NCI-H1930 (cell line): ENCODE measurements at places on chromosomes 4 and X.

DNA sequence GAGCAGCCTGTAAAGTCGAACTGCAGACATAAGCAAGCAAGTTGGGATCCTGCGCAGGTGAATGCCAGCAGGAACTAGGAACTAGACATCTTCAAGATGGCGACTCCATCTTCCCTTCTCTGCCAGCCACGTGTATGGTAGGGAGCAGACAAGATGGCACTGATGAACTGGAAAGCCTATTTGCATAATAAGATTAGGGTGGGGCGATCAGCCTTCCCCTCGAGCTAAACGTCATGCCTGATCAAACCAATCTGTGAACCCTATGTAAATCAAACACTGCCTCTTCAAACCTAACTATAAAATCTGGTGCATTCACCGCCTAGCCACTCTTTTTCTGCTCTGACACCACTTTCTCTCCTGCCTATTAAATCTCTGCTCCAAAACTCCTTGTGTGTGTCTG lies 28.1 kb upstream of the LGI2 start:
- DNase-seq = no peak

- DNase-seq = no peak
Observed at GRCh38 chr4:173405840-173406606, 7.1 kb upstream of the SCRG1 start.

DNA sequence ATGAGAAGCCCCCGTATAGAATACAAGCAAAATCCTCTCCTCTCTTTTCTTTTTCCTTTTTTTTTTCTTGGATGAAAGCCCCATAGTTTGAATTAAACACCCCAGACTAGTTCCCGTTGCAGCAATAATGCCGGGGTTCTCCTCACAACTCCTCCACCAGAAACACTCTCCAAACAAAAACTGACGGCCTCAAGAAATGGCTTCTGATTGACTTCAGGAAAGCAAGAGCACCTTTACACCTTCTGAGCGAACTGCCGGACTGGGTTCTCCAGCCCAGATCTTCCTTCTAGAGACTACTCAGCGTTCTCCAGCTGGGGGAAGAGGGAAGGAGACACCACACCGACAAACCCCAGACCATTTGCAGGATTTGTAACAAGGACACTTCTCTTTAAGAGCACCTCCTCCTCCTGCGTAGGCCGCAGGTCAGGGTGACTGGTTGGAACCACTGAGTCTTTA lies 4.0 kb downstream of the HAND2 start:
- DNase-seq = no peak

GRCh38 chrX:4484266-4484665 lies 770.8 kb upstream of the PRKX start:
- no peak for DNase-seq

DNA sequence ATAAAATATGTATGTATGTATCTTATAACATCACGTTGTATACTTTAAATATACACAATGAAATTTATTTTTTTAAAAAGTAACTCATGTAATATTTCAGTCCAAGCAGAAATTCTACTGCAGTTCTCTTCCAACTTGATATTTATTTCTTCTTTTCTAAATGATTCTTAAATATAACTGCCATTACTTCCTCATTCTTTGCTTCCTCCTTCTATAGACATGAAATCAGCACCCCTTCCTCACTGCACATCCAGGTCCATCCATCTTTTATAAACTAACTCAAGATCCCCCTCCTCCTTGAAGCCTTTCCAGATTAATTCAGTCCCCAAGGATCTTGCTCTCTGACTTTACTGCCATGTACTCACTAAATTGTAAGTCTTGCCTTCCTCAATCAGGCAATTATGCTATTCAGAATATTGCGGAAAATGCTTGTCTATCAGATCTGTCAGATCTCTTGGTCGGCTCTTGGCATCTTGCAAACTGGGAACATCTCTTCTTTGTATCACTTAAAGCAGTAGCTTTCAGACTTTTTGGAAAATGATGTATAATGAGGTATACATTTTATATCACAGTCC lies 3.7 kb downstream of the GPRIN3 start:
- DNase-seq = no peak

- DNase-seq = no peak
Observed at GRCh38 chr4:73885574-73886267, 16.5 kb downstream of the CXCL1 start.

- no peak for DNase-seq
Observed at GRCh38 chr4:139943277-139943676, 210.7 kb downstream of the MAML3 start.

DNA sequence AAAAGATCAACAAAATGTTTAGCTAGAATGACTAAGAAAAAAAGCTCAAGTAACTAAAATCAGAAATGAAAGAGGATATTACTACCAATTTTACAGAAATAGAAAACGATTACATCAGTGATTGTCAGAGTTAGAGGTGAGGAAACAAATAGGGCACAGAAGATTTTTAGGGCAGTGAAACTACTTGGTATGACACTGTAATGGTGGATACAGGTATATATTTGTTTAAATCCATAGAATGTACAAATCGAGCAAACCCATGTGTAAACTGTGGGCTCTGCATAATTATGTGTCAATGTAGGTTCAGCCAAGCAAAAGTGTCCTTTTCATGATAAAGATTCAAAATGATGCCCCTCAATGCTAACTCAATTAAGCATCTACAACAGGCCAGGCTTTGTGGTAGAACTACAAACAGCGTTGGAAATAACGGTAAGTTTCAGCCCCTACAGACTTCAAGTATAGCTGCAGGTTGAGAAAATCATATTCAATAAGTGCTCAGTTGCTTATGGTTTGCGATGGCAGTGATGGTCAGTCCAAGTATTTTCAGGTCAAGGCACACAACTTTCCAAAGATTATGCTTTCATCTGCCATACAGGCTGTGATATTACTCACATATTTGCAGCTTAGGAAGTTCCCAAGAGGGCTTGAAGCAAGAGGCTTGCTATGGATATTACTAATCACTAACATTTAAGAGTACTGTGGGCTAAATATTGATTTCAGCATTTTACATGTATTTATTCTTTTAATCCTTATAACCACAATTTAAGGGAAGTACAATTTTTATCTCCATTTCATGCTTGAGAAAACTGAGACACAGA lies 158.6 kb downstream of the TET2 start:
- no peak for DNase-seq

DNA sequence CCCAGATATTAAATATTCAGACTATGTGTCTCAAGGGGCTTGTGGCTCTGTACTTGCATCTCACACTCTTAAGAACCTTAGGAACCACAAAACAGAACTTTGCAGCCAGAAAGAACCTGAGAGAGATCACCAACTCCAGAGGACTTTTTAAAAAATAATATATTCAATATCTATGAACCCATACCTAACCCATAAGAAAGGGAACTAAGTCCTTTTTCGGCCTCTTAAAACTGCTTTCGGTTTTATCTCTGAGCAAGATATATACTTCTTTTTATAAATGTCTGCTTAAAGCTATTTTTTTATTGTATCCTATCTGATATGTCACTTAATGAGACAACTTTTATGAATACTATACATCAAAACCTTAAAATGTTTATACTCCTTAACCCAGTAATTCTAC lies 10.9 kb downstream of the SMARCA1 start:
- no peak for DNase-seq

- no peak for DNase-seq
Observed at GRCh38 chr4:126727461-126727860, 905.3 kb upstream of the INTU start.

DNA sequence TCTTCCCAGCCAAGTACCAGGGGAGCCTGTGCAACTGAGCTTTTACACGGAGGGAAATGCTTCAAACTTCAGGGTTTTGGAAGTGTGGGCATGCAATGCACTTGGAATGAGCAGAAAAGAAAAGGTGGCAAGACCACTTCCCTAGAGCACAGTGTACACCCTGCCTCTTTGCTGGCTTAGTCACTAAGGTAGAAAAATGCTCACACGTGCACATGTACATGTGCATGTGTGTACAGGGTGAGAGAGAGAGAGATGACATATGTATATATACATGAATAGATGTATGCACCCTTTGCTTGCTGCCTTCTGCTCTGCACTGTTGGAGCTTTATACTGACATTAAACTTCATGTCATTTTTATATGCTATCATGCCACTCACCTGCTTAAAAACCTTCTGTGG lies 7.9 kb upstream of the KLF3 start:
- no peak for DNase-seq

DNA sequence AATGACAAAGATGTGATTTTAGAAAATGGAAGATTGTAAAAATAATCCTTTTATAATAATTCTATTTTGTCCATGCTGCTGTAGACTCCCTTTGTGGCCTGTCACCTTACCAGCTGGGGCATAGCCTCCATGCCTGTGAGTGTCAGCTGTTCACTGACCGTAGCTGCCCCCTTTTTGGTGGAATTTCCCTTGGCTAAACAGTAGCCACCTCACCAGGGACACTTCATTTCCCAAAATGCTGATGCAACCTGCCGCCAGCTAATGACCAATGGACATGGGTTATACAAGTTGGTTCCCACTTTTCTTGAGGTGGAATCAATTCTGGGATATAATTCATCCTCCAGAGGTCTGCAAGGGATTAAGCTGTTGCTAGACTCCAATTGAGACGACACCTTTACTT lies 368.4 kb downstream of the PRDM5 start:
- DNase-seq = no peak
